ENCODE measurements at places on chromosomes 7 and 10.
A peak's percentile ranks its signal among the peaks of the same experiment; 100 is the strongest.

DNA sequence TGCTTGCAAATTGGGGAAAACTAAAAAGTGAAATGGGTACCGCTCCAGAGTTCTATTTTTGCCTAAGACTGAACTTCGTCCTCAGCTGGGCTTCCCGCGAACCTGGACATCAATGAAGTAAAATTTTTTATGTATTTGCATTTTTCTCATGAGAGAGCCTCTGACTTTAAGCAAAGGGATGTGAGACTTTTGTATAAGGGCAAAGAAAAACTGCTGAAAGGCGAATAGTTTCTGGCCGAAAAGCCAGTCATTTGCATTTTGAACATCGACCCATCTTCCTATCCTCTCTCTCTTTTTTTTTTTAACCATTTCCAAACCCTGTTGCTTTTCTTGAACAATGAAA, 573 bp downstream of the PMPCB start:
- no peak for DNase-seq

DNA sequence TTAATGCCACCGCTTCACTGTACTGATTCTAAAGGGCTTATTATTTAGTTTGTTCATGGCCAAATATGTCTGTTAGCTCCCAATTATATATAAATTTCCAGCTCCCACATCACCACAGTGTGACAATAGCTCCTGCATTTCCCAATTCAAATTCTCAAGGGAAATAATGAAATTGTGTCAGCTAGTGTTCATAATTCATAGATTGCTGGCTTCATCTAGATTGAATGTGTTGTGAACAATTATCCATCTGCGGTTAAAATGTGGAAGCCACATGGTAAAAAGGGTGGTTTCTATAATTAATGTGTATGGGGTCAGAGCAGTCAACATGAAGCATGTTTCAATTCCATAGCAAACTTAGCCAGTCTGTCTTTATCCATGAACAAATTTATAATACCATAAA, 154.3 kb downstream of the SEMA3E start:
- no peak for DNase-seq

- no peak for DNase-seq
These were observed 39.7 kb downstream of the ARID5B start for GRCh38 chr10:61941202-61941681.

DNA sequence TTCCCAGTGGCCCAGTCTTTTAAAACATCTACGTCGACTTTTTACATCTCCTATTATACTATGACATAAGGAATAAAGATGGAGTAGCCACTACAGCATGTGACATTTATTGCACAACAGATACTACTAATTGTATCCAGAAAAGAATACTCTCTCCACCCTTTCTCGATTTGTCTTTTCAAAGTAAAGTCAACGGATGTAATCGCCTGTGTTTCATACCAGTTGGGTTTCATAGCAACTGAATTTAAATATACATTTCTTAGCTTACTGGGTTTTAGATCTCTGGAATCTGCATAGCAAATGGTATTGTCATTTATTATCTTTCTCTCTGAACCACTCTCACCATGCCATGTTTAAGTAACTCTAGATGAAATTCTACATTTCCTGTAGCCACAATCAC, 86.4 kb upstream of the TRIL start:
- no peak for DNase-seq

- no peak for DNase-seq
These were observed 3.4 kb upstream of the PPP2R2D start for GRCh38 chr10:131897297-131897899.

DNA sequence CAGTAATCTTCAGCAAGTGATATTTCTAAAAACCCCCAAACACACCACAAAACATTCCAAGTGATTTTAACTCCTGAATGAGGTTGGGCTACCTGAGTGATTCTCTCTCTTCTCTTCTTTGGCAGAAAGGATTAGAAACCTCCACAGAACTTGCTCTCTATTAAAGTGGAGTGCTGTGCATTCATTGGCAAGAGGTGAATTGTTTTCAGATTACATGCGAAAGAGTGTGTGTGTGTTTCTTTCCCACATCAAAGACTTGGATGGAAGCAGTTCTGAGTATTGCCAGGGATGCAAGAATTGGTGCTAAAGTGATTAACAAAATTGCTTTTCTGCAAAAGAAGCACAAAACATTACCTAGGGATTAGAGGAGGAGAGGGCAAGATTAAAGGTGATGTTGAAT, 13.1 kb upstream of the FBXW4 start:
- no peak for DNase-seq

- peak; percentile 65 for DNase-seq
These were observed 44.9 kb upstream of the ANK3 start for GRCh38 chr10:60434418-60435046.

- DNase-seq: no peak
These were observed 29.0 kb upstream of the CCNY start for GRCh38 chr10:35307297-35307696.

DNA sequence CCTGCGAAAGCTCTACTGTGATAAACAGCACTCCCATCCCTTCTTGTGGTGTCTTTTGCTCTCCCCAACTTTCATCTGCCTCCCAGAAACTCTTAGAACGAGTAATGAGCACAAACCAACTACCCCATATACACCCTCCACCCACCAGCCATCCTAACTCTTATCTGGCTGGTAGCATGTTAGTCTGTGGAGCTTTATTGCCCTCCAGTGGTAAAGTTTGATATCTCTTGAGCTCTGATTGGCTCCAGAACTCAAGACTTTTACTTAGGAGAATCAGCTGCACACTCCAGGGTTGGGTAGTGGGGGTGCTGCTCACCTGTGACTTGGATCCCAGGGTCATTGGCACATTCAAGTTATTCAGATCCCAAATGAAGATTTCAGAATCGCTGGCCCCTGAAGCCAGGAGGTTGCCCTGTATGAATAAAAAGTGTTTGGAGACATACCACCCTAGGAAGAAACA, 10.9 kb downstream of the SEC31B start:
- DNase-seq: peak; percentile 31

- no peak for DNase-seq
These were observed 2.5 kb downstream of the KIAA1549 start for GRCh38 chr7:138978541-138979184.

DNA sequence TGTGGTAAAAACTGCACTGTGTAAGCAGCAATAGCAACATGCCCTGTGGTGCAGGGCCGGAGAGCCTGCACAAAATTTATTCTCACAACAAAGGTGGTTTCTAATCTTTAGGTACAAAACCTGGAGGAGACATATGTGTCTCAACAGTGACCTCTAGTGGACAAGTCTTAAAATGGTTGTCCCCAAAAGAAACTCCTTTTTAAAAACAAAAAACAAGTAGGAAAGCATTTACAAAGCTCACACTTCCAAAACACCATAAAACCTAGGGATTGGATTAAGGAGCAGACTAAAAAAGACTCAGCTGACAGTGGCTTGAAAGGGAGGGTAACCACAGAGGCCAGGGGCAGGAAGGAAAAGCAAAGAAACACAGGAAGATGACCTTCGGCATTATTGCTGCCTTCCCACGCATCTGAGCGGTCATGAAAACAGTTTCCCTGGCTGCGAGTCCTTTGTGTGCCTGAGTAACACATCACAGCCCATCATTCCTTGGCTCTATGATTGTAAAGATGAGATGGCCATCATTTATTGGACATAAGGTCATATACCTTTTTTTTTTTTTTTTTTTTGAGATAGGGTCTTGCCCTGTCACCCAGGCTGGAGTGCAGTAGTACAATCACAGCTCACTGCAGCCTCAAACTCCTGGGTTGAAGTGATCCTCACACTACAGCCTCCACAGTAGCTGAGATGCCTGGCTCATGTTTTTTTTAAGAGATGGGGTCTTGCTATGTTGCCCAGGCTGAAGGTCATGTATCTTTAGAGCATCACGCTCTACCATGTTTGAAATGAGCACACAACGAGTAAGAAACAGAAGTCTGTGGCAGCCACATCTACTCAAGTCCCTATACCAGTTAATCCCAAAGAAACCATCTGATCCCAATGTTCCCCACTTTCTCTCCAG, 39.5 kb downstream of the RSU1 start:
- DNase-seq: peak; percentile 23

DNA sequence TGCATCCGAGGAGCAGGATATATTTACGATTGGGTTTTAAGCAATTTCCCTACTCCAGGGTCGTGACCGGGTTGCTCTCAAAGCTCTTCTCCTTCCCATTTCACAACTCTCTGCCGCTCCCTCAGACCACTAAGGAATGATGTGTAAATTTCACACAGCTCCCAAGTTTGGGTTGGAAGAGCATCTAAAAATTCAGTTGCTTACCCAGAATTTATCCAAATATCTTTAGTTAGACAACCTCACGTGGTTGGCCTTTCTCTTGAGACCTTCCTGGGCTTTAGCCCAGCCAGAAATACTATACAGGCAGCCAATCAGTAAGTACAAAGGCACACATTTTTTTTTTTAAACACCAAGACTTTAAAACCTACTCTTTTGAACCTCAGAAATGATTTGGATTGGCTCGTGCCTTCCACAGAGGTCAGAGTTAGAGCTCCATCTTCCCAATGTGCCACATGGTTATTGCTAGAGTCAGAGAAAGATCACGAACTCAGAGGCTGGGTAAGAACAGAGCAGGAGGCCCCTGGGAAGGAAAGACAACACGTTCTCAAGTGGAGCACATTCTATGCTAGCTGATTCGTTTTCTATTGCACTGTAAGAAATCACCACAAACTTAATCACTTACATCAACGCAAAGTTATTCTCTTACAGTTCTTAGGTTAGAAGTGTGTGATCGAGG, 335.4 kb upstream of the MGMT start:
- DNase-seq: no peak

GRCh38 chr7:1974290-1975101, 258.2 kb downstream of the MAD1L1 start:
- DNase-seq: no peak

- DNase-seq: peak; percentile 35
These were observed 62.6 kb downstream of the ADK start for GRCh38 chr10:74213571-74214162.

DNA sequence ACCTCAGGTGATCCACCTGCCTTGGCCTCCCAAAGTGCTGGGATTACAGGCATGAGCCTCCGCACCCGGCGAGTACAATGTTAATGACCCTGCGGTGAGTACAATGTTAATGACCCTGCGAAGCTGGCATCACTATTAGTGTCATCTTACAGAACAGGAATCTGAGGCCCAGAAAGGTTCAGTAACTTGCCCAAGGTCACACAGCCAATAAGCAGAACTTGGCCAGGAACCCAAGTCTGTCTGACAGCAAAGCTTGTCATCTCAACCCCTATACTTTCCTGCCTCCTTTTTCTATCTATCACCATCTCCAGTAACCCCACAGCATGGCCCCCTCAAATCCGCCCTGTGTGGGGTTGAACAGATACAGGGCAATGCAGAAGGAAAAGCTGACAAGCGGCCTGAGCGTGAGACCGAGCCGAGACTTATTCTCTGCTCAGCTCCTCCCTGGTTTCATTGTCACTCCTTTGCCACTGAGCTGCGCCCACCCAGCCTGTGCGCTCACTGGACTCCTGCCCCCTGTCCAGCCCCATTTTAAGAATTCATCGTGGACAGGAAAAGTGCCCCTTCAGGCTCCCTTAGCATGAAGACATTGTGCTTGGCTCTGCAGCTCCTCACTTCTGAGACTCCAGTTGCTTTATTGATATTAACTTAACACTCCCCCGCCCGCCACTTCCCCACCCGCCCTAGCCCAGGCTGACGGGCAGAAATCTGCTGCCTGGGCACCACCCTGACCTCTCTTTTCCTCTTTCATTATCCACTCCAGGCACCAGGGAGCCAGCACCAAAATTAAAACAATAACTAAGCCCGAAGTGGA, 58.1 kb upstream of the LBX1 start:
- no peak for DNase-seq

DNA sequence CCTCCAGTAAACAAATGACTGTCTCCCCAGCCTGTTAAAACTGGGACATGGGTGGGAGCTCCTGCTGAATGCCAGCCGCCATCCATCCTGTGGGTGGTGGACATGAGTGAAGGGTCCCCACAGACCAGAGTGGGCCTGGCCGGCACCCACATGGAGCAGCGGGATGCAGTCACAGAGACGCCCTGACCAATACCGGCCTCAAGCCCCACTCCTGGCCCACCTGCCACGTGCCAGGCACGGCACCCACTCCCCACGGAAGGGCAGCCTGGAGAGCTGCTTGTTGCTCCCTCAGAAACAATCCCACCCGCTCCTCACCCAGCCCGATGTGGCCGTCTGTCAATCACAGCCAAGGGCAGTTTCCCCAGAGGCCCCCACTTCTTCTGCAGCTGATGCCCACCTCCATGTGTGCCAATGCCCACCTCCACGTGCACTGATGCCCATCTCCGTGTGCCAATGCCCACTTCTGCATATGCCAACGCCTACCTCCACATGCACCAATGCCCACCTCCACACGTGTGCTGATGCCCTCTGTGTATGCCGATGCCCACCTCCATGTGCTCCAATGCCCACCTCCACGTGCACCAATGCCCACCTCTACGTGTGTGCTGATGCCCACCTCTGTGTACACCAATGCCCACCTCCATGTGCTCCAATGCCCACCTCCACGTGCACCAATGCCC, 42.8 kb upstream of the DNAAF5 start:
- no peak for DNase-seq

- DNase-seq: no peak
These were observed 7.5 kb upstream of the LRRN3 start for GRCh38 chr7:111083413-111083812.

GRCh38 chr10:96370584-96371157, 11.9 kb upstream of the OPALIN start:
- DNase-seq: peak; percentile 8

GRCh38 chr10:51394039-51394438, 305.4 kb downstream of the CSTF2T start:
- no peak for DNase-seq

- no peak for DNase-seq
These were observed 11.8 kb downstream of the MAD1L1 start for GRCh38 chr7:2220954-2221353.

- peak; percentile 94 for DNase-seq
These were observed 62.5 kb downstream of the DAGLB start for GRCh38 chr7:6385110-6385781.

- DNase-seq: no peak
These were observed 354.8 kb downstream of the CXCL12 start for GRCh38 chr10:44030132-44030531.

DNA sequence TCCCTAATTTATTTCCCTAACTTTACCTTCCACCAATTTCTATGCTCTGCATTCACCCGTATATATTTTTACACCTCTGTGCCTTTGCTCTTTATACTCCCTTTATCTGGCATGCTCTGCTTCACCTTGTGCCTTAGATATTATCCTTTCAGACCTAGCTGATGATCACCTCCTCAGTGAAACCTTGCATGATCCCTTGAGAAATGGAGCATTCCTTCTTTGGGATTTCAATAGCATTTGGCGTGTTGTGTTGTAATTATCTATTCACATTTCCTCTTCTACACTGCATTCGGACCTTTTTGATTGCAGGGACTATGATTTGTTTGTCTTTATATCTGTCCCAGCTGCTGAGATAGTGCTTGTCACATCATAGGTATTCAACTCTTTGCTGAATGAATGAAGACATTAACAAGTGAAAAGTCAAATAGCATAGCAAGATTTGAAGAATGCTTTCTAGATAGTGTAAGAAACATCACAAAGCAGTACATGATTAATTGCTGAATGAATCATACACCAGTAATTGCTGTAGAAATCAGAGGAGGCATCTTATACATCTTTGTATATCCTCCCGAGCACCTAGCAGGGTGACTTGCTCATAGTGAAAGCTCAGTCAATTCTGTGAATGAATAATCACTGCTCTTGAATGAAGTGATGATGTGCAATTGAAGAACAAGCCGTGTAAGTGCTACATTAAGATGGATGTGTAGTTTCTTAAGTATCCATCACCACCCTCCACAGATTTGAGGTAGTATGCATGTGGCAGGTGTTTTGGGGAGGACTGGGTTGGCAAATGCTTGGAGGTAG, 2.0 kb upstream of the TM9SF3 start:
- no peak for DNase-seq

- peak; percentile 85 for DNase-seq
These were observed at the start of gene TBC1D12 for GRCh38 chr10:94402204-94402842. Gene TBC1D12, plus strand, starts transcription at chr10:94402541. Its CDS starts 73 bp downstream, at chr10:94402614.
